CD4-positive, alpha-beta T cell treated with Interleukin-12 subunit alpha and Interleukin-12 subunit beta, for 1 hour (primary cell): ENCODE measurements at places on chromosomes 6 and 20.
A peak's percentile ranks its signal among the peaks of the same experiment; 100 is the strongest.

DNA sequence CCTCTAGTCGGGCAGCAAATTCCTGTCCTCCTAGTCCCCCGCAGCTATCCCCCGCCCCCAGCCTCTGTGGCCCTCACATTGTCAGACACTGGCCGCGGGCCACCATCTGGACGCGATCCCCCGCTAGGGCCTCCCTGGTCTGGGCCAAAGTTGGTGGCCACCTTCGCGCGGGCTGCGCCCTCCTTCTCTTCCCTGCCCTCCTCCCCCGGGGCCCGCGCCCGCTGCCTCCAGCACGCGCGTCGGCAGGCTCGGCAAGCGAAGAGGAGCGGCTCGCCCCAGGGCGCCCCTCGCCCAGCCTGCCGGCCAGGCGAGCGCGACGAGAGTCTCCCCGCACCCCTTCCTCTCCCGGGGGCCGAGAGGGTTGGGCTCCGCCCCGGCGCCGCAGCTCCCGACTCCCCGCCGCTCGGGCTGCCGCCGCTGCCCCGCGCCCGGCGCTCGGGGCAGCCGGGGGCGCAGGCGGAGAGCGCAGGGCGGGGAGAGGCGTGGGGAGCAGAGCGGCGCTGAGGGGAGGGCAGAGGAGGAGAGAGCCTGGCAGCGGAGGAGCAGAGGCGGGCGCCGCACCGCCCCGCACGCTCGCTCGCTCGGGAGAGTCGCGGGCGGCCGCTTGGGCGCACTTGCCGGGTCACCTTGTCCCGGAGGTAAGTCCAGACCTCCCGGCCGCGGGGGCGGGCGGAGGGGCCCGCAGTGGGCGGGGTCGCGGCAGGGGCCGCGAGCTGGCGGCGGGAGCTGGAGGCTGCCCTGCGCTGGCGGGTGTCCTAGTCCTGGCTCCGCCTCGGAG lies at the start of gene SYNDIG1:
Gene SYNDIG1, plus strand, starts transcription at position 514 of the 778 bp plus-strand sequence. CDS start 73,469 bp downstream, outside the sequence.
- no peak for DNase-seq

GRCh38 chr6:25365154-25365553 lies 86.0 kb downstream of the CARMIL1 start:
- no peak for DNase-seq

GRCh38 chr6:168037856-168038255 lies 40.4 kb downstream of the KIF25 start:
- no peak for DNase-seq

DNA sequence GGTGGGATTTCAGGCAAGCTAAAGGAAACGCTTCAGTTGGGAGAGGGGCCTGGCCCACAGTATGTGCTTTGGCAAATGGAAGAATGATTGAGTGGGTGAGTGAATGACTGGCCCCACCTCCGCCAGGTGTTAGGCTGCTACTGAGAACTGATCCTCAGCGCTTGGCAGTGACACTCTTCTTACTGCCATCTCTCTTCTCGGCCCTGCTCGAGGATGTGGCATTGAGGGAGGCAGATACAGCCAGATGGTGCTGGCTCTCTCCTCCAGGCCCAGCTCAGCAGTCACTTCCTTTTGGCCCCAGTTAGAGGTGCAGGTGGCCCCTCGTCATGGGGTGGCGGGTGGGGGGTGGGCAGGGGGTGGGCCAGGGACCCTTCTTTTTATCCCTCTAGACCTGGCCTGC lies 38.9 kb upstream of the KCNK5 start:
- no peak for DNase-seq

DNA sequence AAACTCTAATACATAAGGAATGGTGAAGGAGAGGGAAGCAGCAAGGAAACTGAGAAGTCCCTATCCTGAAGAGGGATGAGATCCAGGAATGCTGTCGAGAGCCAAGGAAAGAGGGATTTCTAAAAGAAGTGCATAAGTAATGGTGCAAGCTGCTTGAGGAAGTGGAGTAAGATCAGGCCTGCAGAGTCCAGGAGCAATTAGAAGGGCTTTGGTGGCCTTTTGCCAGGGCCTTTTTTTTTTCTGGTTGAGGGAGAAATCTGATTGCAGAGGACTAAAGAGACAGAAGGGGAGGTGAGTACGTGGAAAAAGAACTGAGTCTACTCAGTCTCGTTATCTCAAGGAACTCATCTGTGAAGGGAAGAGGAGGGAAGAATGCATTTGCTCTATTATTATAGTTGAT lies 396.2 kb downstream of the UTRN start:
- DNase-seq: no peak

- peak; percentile 84 for DNase-seq
These were observed at the start of gene ZBTB2 for GRCh38 chr6:151391471-151392413. ZBTB2 (minus strand) TSS chr6:151391559; CDS start chr6:151373637, 17,922 bp downstream.

- DNase-seq: no peak
These were observed 136.1 kb upstream of the FAM83B start for GRCh38 chr6:54710456-54710855.

DNA sequence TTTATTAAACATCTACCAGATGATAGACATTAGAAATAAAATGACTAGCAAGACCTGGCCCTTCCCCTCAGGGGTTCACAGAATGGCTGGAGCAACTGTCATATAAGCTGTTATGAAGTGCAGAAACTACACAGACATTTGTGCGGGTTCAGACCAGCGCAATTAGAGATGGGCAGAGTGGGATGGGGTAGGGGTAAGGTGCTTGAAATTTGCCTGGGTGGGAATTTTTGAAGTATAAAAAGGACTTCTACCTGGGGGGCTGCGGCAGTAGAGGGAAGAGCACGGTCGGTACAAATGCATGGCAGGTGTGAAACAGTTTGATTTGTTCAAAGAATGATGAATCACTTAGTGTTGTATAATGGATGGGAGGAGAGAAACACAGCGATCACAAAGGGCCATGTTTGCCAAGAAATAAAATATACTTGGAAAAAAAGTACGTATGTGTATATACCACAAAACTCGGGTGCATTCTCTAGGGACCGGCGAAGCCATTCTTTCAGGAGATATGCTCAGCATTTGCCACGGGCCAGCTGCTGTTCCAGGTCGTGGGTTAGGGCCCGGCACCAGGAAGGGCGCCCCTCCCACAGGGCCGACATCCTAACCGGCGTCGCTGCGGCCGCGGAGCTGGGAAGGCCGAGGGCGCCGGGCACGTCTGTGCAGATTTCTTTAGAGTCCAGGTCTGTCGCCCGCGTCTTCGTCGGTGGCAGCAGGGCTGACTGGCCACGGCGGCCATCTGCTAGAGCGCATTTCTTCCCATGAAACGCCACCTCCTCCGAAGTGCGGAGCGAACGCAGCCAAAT lies 809 bp upstream of the NOL7 start:
- no peak for DNase-seq

DNA sequence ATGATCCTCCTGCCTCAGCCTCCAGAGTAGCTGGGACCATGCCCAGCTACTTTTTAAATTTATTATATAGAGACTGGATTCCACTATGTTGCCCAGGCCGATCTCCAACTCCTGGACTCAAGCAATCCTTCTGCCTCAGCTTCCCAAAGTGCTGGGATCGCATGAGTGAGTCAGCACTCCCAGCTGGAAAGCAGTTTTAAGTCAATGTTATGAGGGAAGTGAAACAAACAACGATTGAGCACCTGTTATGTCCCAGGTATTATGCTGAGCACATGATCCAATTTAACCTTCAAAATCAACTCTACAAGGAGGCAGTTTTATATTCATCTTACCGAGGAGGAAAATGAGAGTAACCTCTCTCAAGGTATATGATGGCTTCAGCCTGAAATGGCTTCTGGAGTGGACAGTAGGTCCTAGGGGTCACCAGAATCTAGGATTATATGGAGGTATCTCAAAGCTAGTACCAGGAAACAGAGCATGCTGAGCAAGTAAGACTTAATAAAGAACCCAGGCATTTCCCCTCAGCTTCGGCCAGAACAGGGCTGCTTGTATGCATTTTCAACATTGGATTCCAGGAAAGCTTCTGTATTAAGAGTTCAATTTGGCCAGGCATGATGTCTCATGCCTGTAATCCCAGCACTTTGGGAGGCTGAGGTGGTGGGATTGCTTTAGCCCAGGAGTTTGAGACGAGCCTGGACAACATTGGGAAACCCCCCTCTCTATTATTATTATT lies 55.0 kb downstream of the EDN1 start:
- no peak for DNase-seq

DNA sequence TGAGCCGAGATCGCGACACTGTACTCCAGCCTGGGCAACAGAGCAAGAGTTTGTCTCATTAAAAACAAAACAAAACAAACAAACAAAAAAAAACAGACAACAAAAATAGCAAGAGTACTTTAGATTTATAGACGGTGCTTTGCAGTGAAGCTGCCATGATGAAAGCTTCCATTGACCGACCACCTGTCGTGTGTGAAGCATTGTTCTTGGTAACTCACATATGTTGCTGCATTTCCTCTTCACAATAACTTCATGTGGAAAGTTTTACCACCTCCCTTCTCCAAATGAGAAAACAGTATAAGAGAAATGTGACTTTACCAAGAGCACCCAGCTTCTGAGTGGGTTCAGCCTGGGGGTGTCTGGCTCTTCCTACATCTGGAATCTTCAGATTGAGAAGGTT lies 56.4 kb upstream of the PTGIS start:
- no peak for DNase-seq

- DNase-seq: no peak
These were observed 38.8 kb upstream of the KHDRBS2 start for GRCh38 chr6:62324834-62325233.

DNA sequence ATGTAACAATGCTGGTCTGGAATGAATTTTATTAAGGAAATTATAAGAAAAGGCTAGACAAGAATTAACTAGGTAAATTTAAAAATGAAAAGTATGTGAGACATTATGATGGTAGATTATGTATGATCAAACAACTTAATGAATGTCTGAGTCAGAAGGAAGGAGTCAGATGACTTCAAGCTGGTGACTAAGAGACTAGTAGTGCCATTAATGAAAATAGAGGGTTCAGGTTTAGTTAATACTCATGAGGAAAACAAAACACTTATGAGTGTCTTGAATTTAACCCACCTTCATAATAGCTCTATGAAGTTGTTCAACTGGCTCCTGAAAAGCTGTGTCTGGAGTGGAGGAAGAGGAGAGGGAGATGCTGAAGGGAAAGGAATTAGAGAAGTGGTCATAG lies 256.3 kb downstream of the ADGRB3 start:
- no peak for DNase-seq

- no peak for DNase-seq
These were observed 18.0 kb downstream of the BAG2 start for GRCh38 chr6:57190140-57190539.

DNA sequence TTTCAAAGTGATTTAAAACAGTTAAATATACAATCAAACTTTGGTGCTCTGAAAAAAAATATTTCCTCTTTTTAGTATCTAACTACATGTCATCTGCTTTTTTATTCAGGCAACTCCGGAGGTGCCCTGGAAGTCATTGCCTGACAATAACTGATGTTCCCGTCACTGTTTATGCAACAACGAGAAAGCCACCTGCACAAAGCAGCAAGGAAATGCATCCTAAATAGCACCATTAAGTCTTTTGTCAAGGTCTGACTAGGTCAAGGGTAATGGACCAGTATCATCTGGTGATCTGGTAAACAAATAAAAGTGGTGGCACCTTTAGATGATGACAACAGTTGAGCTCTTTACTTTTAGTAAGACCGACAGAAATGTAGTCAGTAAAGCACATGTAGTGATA lies 13.2 kb downstream of the FAM229B start:
- DNase-seq: no peak
